ENCODE measurements at places on chromosomes 2 and 18.

DNA sequence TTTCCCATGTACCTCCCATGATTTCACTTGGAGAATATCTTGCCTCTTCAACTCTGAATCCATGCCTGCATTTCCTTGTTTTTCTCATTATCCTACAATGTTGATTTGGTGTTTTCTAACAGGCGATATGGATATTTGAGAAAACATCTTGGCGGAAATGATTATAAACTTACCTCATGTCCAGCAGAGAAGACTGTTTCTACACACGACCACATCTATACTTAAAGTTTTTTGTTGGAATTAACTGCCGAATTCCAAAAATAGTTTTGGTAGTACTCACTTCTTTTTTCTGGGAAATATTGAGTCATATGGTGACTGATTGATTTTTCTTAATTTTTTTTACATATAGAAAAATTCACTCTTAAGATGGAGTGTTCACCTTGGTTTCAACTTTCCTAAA lies 41.4 kb upstream of the TMEFF2 start:
- DNase-seq = peak; percentile 76

- DNase-seq = no peak
These were observed 50.9 kb downstream of the FBXO48 start for GRCh38 chr2:68416081-68416675.

- DNase-seq = peak; percentile 90
These were observed 225.7 kb upstream of the TNP1 start for GRCh38 chr2:217085543-217085942.

DNA sequence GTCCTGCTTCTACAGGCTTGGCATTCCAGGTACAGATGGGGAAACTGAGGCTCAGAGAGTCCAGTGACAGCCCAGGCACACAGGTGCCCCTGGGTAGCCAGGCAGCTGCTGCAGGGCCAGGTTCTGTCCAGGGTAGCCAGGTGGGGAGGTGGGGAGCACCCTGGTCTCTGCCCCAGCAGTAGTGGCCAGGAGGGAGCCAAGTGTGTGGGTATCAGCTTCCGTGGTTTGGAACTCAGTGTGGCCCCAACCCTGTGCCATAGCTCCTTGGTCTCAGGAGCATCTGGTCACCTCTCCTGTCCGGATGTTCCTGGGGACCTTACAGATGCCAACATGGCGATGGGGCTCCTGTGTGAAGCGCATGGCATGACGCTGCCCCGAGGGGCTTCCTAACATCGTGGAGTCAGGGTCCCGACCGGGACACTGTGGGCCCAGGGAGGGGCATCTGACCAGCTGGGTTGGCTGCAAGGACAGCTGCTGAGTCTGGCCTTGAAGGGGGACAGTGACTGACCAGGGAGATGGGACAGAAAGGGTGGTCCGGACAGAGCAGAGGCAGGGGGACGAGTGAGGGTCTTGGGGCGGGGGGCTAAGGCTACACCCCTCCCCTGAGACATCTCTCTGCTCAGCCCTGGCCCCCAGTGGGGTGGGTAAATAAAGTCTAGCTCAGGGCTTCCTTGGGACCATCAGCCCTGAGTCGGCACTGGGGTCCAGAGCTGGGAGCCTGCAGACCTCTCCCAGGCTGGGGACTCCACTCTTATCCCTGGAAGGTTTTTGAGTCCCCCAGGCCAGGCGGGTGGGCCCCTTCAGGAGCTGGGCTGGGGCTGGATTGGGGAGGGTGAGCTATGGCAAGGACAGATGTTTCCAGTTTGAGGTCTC lies 76.0 kb upstream of the SMAD7 start:
- no peak for DNase-seq

- DNase-seq = peak; percentile 95
These were observed 410.3 kb downstream of the LRATD1 start for GRCh38 chr2:15042801-15043217.

- no peak for DNase-seq
These were observed 72.1 kb upstream of the PARD3B start for GRCh38 chr2:204473224-204473623.

GRCh38 chr2:237487496-237487895 lies 445 bp downstream of the MLPH start:
- DNase-seq = no peak

- DNase-seq = no peak
These were observed 294.9 kb upstream of the CYRIA start for GRCh38 chr2:16960579-16960978.

GRCh38 chr2:144339048-144339447 lies 180.9 kb downstream of the ZEB2 start:
- no peak for DNase-seq

DNA sequence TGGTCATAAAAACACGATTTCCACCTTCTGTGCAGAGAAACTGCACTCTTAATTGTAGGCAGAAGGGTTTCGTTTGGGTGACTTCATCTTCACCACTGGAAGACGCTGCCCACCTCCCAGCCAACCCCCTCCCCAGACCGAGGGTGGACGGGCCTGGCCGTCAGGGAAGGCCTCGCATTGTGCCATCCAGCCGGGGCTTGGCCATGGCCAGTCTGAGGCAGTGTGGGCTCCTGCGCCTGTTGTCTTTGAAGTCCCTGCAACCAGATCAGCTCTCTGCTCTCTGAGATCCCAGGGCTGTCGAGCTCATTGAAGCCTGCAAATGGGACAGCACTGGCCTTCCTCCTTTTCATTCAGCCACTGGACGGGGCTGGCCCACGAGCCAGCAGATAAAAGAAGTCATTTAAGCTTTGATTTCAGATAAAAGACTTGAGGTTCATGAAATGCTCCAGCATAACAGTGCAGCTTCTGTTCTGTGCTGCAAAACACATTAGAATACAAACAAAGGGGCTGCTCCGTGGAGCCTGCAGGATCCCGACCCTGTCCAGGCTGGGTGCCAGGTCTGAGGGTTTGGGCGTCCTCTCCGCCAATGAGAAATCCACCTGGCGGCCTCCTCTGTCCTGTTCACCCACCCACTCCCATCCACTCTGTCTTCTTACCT lies 253.5 kb downstream of the LDLRAD4 start:
- no peak for DNase-seq

DNA sequence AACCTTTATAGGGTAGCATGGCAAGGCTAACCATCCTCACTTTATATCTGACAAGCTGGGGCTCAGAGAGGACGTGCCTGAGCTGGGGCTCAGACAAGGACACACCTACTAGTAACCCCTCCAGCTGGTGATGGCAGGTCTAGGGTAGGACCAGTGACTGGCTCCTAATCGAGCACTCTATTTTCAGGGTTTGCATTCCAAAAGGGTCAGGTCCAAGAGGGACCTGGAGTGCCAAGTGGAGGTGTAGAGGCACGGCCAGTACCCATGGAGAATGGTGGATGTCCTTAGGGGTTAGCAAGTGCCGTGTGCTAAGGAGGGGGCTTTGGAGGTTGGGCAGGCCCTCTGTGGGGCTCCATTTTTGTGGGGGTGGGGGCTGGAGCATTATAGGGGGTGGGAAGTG lies 1.2 kb upstream of the DES start:
- DNase-seq = no peak

DNA sequence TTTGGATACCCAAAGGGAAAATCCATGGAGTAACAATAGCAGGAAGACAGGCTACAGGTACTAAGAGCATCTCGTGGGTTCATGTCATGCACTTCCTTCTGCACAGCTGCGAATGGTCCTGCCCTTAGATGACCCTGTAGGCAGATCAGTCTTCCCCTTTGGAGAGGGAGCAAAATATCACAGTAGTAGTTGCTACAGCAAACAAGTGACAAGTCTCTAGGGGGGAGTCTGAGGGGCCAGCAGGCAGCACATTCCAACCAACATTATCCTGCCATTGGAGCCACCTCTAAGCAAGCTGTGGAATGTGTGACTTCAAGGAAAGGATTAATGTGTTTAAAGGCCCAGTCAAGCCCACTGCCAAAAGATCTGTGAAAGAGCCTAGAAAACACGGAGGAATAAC lies 273.2 kb upstream of the PARD3B start:
- DNase-seq = no peak

- DNase-seq = no peak
These were observed 2.7 kb downstream of the STK16 start for GRCh38 chr2:219247678-219248642.

GRCh38 chr18:62651276-62652056 lies 63.9 kb upstream of the PHLPP1 start:
- DNase-seq = no peak

GRCh38 chr18:7646174-7646886 lies 79.2 kb downstream of the PTPRM start:
- DNase-seq = no peak

GRCh38 chr18:46502444-46502843 lies 154.6 kb downstream of the LOXHD1 start:
- DNase-seq = peak; percentile 4

- DNase-seq = no peak
These were observed 41.4 kb upstream of the RBMS1 start for GRCh38 chr2:160534996-160535395.

DNA sequence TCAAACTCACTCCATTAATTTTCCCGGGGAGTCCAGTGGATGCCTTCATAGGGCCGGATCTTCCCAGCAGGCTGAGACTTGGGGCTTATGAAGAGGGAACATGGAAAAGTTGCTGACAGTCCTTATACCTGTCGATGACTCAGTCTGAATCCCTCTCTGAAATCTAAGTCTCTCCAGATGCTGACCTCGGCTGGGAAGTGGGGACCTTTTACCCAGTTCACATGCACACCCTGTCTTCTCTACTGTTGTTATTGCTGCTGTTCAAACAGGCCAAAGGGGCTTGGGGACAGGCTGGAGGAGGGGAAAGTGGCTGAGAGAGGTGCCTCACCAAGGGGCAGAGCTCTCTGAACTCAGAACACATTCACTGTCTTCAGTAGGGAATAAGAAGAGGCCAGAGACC lies 4.1 kb upstream of the TNP1 start:
- no peak for DNase-seq

- DNase-seq = no peak
These were observed 236.2 kb downstream of the ETAA1 start for GRCh38 chr2:67633212-67633856.

DNA sequence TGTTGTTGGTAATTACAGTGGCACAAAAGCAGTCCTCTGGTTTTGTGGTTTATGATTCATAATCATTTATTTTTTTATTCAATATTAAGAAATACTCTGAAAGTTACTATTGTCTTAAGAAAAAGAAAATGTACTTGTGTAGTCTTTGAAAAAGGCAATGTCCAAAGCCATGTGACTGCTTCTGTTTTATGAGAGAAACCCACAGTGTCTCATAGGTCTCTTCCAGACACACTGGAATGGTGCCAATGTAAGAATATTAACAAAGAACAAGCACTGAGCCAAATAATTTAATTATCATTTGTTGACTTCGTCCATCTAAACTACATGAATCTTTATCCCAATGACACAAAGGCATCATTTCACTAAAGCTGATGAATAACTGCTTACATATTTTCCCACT lies 62.5 kb downstream of the RPRM start:
- DNase-seq = no peak

GRCh38 chr2:65775839-65776238 lies 343.4 kb upstream of the SPRED2 start:
- DNase-seq = no peak

- peak; percentile 96 for DNase-seq
These were observed 190.0 kb upstream of the SESTD1 start for GRCh38 chr2:179454443-179455171.

- no peak for DNase-seq
These were observed 138.7 kb upstream of the CTDP1 start for GRCh38 chr18:79540904-79541282.

GRCh38 chr2:177641331-177641730 lies 248.8 kb downstream of the AGPS start:
- DNase-seq = no peak

GRCh38 chr2:219713110-219713509 lies 85.7 kb downstream of the SLC4A3 start:
- DNase-seq = peak; percentile 48

DNA sequence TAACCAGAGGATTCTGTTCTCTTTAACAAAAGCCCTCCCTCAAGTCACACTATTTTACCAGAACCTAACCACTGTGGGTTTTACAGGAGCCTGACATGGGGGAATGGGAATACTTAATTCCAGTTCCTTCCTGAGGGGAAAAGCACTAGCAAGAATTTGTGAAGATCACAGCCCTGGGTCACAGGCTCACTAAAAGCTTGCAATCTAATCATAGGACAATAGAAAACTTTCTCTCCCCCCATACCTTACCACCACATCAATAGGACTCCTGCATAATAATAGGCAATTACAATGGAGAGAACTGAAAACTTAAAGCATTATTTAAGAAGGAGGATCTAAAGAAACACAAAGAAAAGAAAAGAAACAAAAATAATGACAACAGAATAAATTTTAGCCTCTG lies 225.8 kb upstream of the ZNF804A start:
- no peak for DNase-seq

- no peak for DNase-seq
These were observed 3.5 kb downstream of the RSAD2 start for GRCh38 chr2:6881046-6881445.

DNA sequence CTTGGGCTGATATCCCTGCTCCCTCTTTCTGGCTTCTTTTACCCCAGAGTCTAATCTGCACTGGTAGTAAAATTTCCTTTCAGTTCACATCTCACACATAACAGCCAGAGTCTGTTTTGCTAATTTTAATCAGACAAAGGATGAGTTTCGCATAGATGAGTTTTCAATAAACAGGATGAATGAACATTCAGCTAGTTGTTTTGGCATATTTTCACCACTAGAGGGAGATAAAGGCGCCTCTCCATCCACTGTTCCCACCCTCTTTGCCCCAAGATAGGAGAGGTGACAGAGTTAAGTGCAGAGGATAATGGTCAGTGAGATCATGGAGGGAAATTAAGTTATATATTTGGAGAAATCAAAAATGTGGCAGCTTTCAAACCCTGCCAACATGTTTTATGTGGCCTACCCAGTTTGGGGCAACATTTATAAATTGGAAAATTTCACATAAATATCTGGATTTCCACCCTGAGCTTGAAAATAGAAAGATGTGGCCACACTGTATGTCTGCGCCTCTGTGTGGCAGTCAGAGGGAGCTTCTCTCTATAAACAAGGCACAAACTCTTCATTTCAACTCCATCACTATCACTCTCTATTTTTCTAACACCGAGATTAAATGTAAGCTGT lies 48.5 kb upstream of the DTNA start:
- peak; percentile 58 for DNase-seq

DNA sequence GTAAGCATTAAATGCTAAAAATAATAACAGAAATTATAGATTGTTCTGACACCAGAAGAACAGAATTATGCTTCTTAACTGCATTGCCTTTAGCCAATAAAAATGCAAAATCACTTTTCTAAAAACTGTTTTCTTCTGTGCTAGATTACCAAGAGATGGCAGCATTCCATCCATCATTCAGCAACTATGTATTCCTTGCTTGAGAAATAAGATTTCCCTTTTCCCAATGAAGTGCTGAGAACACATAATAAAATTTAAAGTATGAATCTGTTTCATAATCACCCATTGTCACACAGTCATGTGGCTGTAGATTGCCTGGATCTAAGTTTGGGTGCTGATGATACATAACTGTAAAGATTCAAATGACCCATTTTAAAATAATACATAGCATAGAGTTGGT lies 504.2 kb downstream of the TDRD15 start:
- DNase-seq = peak; percentile 3

- DNase-seq = peak; percentile 52
These were observed 70.9 kb upstream of the HS6ST1 start for GRCh38 chr2:128389388-128390086.
